ENCODE measurements at places on chromosomes 6 and 20.

GRCh38 chr20:50959543-50960126 is 1.0 kb downstream of the MOCS3 start:
- DNase-seq: no peak

DNA sequence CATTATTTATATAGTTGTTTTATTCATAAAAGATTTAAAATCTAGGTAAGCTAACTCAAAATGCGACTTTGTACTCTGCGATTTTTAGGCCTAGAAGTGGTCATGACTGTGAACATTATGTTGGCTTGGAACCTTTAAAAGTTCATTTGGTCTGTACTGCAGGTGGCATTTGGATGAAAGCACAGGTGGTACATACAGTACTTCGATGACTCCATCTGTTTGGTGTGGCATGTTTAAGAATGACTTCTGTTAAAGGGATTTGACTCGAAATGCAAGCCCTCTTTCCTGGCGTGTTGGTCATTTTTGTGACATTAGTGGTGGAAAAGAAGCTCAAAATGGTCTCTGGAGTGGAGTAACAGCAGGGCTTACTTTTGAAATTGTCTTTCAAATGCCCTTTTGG is 118.1 kb downstream of the UST start:
- DNase-seq: no peak

- DNase-seq: no peak
Observed at GRCh38 chr6:55853008-55854001, 22.1 kb downstream of the BMP5 start.

DNA sequence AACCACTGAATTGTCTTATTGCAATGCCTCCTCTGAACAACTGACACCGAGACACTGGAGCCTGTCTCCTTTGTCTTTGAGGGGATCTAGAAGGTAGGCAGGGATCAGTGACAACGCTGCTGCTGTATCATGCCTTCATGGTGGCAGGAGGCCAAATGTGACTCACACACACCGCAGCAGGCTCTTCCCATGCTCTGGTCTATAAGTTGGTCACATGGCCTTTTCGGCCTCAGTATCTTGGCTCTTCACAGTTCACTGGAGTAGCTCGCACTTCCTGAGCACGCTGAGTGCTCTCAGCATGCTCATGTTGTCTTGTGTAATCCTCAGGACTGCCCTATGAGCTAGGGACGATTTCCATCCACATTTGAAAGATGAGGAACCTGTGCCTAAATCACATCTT is 167.4 kb upstream of the PCSK2 start:
- no peak for DNase-seq

- no peak for DNase-seq
Observed at GRCh38 chr6:160048471-160048870, 73.1 kb upstream of the SLC22A1 start.

GRCh38 chr6:166268431-166268830 is 39.8 kb downstream of the PRR18 start:
- no peak for DNase-seq

DNA sequence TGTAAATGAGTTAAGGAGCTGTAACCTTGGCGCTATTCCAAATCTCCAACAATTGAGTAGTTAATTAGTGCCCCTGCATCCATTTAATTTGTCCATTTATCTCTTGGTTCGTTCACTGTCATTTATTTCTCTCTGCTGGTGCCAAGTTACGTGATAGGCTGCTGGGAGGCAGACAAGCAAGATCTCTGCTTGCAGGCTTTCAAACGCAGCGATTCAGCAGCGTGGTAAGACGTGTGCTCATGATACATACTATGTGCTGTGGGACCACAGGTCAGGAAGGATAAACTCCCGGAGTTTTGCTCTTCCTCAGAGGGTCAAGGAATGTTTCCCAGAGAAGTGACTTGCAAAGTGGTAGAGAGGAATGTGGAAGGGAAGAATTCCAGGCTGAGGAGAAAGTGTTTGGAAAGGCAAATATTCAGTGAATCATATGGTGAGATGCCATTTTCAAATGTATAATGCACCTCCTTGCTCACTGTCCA is 46.4 kb downstream of the UTRN start:
- no peak for DNase-seq

DNA sequence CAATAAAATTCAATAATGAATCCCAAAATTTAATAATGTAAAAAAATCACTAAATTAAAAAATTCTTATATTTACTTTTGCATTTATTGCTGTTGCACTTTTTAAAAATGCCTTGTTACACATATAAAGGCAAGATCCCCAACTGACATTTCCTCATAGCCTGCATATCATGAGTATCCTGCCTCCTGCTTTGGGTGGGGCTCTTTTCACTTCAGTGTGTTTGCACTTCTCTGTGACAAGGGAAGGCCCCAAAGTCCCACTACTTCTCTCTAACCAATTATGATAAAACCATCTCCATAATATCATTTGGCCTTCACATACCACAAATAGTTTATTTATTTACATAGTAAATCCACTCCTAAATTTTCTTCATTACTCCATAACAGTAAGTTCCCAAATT is 446.1 kb upstream of the MARCKS start:
- DNase-seq: no peak

DNA sequence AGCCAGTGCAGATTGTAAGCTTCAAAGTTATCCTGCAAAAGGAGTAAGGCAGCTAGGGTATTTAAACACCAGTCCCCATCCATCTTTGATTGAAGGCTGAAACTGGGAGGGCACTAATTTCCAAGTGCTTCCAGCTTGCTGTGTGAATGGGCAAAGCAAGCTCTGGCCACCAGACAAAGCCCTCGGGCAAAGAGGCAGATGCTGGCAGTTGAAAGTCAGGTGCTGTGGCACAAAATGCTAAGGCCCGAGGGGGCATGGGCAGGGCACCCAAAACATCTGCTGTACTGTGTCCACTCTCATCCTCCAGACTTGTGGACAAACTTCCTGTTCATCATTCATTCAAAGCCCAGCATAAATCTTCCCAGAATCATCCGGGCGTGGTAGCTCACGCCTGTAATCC is 62.9 kb downstream of the TRMT6 start:
- DNase-seq: no peak
